ENCODE measurements at places on chromosomes 3 and 15.
A peak's percentile ranks its signal among the peaks of the same experiment; 100 is the strongest.

DNA sequence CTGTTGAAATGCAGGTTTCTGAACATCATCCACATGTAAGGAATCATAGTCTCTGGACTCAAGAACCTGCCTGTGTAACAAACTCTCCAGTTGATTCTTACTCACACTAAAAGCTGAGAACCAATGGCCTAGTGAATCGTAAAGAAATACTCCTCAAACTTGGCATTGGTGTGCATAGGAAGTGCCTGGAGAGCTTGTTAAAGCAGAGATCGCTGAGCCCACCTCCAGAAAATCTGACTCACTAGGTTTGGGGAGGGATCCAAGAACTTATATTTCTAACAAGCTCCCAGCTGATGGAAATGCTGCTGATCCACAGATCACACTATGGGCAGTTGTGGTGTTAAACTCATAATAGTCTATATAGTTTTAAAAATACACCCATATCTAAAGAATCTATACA is 55.8 kb upstream of the LMCD1 start:
- no peak for DNase-seq

DNA sequence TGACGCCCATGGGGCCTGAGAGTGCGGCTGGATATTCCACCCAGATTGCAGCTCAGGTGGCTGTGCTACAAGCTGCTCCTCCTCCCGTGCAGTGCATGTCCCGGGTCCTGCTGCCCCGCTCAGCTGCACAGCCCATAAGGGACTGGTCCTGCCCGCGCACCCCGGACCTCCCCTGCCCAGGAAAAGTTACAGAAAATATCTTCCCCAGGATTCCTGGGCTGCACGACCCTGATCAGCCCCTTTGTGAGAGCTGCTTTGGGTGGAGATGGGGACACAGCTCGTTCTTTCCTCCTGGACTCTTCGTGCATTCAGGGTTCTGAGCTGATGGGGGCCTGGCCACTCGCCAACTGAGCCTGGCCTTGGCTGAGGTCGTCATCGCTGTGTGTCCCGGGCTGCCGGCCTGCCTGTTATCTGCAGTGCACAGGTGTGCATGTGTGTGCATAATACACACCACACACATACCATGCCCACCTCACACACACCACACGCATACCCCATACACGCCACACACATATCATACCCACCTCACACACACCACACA is 28.8 kb downstream of the APBA2 start:
- no peak for DNase-seq

DNA sequence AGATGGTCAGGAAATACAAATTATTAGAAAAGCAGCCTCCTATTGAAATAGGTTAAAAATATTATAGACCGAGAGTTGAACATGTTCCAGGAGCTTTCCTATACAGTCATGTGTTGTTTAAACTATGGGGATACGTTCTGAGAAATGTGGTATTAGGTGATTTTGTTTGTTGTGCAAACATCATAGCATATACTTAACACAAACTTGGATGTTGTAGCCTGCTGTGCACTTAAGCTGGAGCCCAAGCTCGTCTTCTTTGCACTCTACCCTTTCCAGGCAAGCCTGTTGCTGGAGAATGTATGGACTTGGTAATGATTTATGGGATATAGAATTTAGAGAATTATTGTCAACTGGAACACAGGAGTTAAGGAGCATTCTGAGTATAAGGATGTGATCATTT is 140.2 kb downstream of the AKAP13 start:
- DNase-seq, result no peak

DNA sequence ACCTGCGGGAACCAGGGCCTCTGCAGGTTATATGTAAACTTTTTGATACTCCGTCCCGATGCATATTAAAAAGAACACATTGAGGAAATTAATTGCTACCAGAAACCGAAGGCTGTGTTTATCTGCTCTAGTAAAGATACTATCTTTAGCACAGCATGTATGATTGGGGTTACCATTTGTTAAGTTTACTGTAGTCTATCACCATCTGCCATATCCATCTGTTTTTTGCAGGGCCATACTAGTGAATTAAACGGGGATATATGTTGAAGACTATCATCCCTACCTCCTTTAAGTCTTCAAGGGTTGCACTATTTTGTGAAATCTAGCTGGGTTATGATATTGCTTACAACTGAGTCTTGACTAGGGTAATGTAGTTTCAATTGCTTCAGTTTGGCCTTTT is 597.0 kb downstream of the SQOR start:
- no peak for DNase-seq

GRCh38 chr3:158830391-158830790 is 28.5 kb downstream of the MFSD1 start:
- DNase-seq, result no peak

- DNase-seq, result no peak
These were observed 25.0 kb downstream of the MCCC1 start for GRCh38 chr3:183074261-183074660.

DNA sequence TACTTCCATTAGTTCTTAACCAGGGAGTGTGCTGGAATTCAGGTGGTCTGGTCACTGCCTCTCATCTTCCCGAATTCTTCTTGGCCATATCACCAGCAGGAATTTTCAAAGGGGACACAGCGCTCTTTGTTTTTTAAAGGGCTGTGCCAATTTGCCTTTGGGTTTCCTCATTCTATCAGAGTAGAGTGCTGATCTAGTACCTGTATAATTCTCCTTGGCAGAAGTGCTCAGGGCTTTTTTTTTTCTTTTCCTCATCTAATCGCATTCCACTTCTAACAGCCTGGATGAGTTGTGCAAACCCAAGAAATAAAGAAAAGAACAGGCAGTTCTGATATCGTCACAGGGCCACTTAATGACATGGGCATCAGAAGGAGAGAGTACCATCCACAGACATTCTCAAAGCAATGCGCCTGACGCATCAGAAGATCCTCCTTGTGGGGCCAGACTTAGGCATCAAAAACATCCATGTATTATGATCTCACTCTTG is 121.0 kb downstream of the ASB7 start:
- no peak for DNase-seq

DNA sequence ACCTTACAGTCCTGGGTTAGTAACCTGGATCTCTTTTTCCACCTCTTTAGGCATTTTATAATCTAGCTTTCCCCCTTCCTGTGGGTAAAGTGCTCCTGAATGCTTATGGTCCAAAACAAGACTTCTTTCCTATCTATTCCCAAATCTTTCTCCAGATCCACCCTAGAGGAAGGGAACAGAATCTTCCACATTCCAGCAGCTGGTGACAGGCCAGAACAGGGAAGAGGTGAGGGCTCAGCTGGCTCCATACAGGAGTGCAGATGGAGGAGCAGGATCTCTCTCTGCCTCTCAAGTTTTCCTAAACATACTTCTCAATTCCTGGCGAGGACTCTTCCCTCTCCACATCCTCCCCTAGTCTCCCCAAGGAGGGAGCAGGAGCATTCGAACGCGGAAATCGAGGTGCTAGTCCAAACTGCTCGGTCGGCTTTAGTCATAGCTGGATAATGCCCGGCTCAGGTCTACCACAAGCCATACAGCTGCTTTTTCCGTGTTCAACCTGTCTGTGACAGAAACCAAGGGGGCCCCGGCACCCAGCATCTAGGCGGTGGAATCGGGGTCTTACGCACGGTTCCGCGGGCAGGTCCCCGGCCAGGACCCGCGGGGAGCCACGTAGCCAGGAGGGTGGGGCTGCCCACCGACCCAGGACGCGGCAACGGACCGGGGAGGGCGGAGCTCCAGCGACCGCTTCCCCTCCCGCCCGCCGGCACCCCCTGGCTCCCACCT is 4.0 kb downstream of the RASSF1 start:
- DNase-seq, result peak; percentile 69

DNA sequence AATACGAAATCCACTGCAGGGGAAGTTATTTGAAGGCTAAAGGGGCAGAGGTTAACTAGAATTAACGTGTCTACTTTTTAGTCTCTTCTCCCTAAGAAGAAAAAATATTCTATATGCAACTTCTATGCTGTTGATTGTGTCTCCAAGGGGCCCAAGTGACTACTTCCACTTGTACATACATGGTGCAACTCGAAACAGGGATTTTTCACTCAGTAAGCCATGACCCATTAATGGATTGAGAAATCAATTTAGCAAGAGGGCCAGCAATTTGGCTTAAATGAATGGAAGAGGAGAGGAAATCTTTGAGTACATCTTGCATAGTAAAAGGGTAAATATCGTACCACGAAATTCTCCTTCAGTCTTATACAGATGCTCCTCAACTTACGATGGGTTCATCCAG is 151.1 kb upstream of the HES1 start:
- no peak for DNase-seq

DNA sequence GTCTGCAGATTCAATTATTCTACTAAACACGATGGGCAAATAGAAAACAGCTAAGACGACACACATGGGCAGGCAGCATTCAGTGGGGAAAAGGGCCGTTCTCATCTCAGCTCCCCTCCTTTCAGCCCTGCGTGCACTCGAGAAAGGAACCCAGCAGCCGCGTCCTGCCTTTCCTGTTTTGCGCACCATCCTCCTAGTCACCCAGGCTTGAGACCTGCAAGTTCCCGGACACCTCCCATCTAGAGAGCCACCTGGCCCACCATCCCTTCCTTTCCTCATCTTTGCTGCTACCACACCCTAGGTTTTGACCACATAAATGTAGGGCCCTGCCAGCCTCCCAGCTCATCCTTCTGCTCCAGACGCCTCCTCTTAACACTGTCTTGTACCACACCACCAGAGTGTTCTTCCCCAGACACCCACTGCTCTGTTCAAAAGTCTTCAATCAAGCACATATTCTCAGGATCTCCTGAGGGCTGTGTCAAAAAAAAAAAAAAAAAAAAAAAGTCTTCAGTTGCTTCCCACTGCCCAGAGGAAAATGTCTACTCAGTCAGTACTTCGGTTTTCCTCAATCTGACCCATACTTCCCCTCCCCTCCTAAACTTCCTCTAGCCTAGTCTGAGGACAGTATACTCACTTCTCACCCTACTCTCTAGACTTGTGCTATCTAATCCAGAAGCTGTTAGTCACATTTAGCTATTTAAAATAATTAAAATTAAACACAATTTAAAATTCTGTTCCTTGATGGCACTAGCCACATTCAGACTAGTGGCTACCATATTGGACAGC is 182.0 kb downstream of the STT3B start:
- DNase-seq, result no peak

GRCh38 chr3:195249858-195250464 is 21.0 kb downstream of the XXYLT1 start:
- DNase-seq, result no peak

- DNase-seq, result no peak
These were observed 398.4 kb upstream of the KCNMB2 start for GRCh38 chr3:178137831-178138230.

GRCh38 chr15:78695854-78696253 is 54.8 kb upstream of the CHRNB4 start:
- DNase-seq, result no peak

DNA sequence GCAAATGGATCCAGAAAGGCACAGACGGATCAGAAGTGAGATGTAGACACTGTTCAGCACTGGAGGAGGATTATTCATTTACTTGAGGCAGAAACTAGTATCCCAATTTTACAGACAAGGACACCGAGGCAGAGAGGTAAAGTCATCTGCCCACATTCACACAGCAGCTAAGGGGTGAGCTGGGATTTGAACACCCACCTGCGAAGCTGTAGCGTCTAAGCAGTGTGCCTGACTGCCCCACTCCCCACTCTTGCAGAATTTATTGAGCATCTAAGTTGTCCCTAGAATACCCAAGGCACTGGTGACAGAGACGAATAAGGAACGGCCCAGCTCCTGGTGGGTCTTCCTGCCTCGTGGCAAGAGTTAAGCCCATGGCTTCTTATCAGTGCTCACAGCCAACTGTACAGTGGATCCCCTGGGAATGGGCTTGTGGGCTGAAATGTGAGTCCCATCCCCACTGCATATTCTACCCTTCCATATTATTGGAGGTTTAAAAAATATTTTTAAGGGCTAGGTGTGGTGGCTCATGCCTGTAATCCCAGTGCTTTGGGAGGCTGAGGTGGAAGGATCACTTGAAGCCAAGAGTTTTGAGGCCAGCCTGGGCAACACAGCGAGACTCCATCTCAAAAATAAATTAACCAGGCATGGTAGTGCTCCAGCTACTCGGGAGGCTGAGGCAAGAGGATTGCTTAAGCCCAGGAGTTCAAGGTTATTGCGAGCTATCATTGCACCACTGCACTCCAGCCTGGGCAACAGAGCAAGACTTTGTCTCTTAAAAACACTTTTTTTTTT is 77.6 kb downstream of the IQSEC1 start:
- DNase-seq, result no peak

- DNase-seq, result no peak
These were observed 35.4 kb upstream of the COL6A5 start for GRCh38 chr3:130310109-130310508.

GRCh38 chr3:160754371-160754854 is 1.6 kb upstream of the PPM1L start:
- peak; percentile 4 for DNase-seq

DNA sequence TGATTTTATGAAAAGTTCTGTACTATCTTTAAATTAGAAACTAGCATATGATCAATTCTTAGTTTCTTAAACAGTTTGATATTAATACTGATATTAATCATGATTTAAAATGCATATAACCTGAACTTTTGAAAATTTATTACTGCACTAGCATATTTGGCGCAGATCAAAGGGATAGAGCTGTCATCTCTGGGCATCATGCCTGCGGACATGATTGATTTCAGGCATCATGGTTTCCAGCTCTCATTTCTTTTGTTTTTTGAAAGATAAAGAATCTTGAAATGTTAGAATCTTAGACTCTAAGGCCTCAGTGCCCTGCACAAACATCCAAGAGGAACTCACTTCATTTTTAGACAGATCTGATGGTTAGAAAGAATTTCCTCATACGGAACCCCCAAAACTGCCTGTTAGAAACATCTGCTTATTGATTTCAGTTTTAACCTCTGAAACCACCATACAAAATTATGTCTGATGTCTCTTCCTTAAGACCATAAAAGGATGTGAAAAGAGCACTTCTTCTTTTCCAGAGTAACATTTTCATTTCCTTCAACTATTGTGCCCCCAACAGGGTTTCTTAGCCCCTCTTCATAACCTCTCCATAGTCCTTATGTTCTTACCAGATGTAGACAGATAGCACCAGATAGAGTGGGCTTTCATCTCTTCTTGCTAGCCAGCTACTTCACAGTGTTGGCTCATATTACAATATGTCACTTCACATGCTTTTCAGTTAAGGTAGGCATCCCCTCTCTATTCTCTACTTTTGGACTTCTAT is 110.8 kb downstream of the BBX start:
- DNase-seq, result no peak

DNA sequence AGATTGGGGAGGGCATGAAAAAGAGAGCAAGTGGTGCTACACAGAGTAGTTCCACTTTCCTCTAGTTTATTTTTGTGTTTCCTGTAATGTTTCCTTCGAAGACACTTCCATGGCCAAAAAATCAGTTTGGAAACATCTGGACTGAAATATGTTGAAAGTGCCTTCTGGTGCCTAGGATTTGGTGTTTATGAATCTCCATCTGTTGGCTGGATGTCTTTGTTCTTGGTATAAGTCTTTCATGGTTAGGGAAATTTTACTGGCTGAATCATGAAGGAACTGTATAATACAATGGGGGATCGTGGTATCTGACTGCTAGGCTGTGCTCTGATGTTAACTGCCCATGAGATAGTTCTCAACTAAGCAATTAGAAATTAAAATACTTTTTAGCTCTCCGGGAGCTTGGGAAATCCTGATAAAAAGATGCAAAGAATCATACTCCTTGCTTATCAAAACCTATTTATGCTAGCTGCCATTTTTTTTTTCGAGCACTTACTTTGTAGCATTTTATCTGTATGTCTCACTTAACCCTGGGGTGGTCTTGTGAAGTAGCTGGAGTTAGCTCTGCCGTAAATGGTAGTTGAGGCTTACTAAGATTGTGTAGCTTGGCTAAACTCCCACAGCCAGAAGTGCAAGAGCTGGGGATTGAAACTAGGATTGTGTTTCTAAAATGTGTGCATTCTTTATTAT is 21.9 kb downstream of the AKAP13 start:
- no peak for DNase-seq

Measured in activated CD4-positive, alpha-beta T cell treated with anti-CD3 and anti-CD28 coated beads, Interleukin-2, amount 50 U/mL, for 16 hours (primary cell).